Activated T-helper 1 cell treated with anti-CD3 and anti-CD28 coated beads, Interleukin-12 subunit alpha, Interleukin-12 subunit beta, Interleukin-2, Interleukin-4 antibody, amounts not matched to agents 30 ng/mL and 10 ng/mL and 1 ng/mL, durations not matched to agents 14 hours and 24 hours and 36 hours (primary cell): ENCODE measurements at places on chromosomes 1 and 21. TPM values are rescaled to one million over a fixed set of nuclear protein-coding genes. Genes with fewer than 3 reads are reported as not detected.

DNA sequence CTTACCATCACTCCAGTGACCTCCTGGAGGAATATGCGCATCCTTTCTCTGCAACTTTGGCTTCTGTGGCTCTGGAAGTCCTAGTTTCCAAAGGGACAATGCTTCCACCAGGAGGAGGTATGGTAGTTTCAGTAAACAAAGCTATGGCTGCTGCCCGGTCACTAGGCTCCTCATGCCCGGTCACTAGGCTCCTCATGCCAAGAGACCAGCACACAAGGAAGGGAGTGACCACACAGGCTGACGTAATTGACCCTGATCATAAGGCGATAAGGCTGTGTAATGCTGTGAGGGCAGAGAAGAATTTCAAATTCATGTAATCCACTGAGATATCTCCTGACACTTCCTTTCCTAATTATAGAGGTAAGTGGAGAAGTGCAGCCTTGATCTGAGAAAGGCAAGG, 102.9 kb downstream of the DTL start:
- no peaks in the 10 kb centered on the region for H3K4me1 ChIP-seq
- no peaks in the 10 kb centered on the region for H3K27me3 ChIP-seq
- DNase-seq, result no peak
- no peak overlapping the region for H3K4me3 ChIP-seq
- H3K27ac ChIP-seq, result no peak overlapping the region

DNA sequence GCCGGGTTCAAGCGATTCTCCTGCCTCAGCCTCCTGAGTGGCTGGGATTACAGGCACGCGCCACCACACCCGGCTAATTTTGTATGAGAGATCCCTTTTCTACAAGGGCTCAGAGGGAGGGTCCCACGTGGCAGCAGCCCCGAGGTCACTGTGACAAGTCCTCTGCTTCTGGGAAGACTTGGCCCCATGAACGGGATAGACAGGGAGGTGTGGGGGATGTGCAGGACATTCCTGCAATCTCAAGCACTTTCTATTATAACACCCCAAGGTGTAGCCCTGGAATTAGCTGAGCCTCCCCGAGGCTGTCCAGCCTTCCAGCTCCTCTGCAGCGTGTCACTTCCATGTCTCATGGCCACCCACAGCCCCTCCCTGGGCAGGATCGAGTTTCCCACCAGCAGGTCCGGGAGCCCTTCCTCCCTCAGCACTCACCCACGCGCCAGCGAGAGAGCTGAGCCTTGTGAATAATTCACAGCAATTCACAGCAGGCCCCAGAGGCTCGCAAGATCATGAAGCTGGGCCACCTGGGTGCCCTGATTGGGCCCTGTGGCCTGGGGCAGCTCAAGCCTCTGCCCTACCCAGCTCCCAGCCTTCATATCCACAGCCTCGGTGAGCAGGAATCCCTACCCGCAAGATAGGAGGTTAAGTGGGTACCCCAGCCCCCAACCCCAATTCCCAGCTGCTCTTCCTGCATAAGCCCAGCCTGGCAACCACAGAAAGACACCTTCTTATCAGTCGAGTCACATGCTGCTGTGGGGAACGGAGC, 22.8 kb upstream of the RNU1-4 start:
- H3K4me1 ChIP-seq, result no peaks in the 10 kb centered on the region
- H3K36me3 ChIP-seq, result no peaks in the 10 kb centered on the region
- H3K4me3 ChIP-seq, result no peak overlapping the region
- no peak for DNase-seq

- no peak for DNase-seq
- no peak overlapping the region for H3K27ac ChIP-seq
- no peaks in the 10 kb centered on the region for H3K4me1 ChIP-seq
These were observed 129.7 kb upstream of the ZBTB40 start for GRCh38 chr1:22321917-22322316.

GRCh38 chr1:207659545-207660153, 14.7 kb downstream of the CR1L start:
- no peak for DNase-seq
- no peaks in the 10 kb centered on the region for H3K4me1 ChIP-seq
- no peaks in the 10 kb centered on the region for H3K36me3 ChIP-seq

DNA sequence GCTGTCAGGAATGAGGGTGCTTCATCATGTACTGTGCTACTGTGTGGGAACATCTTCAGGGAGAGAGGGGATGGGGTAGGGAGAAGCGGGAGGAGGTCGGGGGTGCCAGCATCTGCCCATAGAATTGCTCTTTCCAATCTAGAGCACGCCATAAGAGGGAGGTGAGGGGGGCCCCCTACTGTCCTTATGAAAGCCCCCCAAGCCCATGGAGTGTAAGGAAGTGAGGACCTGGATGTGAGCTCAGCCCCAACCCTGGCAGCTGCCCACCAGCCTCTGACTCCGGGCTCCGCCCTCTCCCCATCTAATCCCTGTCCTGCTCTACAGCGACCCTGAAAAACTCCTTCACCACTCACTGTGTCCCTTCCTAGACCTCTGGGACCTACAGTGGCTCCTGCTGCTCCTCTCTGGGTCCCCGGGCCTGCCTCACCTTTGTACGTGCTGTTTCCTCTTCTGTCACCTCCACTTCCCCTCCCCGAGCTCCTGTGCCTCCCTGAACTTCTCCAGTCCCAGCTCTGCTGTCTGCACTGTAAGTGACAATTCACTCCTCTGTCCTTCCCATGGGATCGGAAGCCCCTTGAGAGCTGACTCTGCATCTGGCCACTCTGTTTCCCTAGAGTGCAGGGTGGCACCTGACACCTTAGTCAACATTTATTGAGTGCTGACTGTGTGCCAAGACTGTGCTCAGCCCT, 269.4 kb downstream of the PTPRU start:
- no peaks in the 10 kb centered on the region for H3K4me1 ChIP-seq
- DNase-seq, result no peak
- H3K4me3 ChIP-seq, result no peak overlapping the region
- H3K27me3 ChIP-seq, result peaks cover 13% of the 10 kb centered on the region
- no peaks in the 10 kb centered on the region for H3K36me3 ChIP-seq
- H3K27ac ChIP-seq, result no peak overlapping the region

DNA sequence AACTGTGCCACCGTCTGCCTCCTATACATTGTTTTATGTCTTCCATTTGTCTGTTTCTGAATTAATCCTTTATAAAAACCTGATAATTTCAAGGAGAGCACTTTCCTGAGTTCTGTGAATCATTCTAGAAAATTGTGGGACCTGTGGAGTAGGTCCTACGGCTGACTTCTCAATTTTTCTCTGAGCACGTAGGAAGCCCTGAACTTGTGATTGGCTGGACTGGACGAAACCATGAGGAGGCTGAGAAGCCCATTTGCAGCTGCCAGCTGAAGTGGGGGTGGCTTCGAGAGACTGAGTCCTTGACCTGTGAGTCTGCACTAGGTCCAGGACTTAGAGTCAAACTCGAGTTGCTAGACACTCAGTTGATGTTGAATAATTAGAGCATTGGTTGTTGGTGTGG, 277.1 kb upstream of the NCAM2 start:
- no peaks in the 10 kb centered on the region for H3K27me3 ChIP-seq
- no peak overlapping the region for H3K4me3 ChIP-seq

DNA sequence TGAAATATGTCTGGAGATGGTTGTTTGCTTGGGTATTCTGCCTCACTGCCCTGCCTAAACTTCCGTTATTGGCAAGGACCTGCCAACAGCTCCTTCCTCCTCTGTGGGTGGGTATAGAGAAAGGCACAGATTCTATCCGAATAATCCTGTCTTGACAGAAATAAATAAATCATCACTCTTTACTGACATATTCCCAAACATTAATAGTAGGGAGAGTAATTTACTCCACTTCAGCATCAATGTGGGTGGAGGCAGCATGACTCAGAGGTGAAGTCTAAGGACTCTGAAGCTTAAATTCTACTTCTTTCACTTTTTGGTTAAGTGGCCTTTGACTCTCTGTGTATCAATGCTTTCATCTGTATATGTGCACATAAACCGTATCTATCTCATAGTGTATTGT, 2.9 kb downstream of the CD84 start:
- H3K27ac ChIP-seq, result peak overlapping the region; percentile 84
- H3K27me3 ChIP-seq, result no peaks in the 10 kb centered on the region
- no peak for DNase-seq
- peaks cover 96% of the 10 kb centered on the region for H3K4me1 ChIP-seq
- H3K4me3 ChIP-seq, result peak overlapping the region; percentile 85

GRCh38 chr1:94105957-94106529, 14.9 kb downstream of the ABCA4 start:
- H3K36me3 ChIP-seq, result no peaks in the 10 kb centered on the region
- H3K4me3 ChIP-seq, result no peak overlapping the region
- H3K4me1 ChIP-seq, result no peaks in the 10 kb centered on the region
- DNase-seq, result no peak
- H3K27me3 ChIP-seq, result peaks cover 14% of the 10 kb centered on the region

GRCh38 chr1:182279724-182280503, 111.7 kb downstream of the GLUL start:
- peaks cover 5% of the 10 kb centered on the region for H3K27me3 ChIP-seq
- H3K36me3 ChIP-seq, result no peaks in the 10 kb centered on the region
- peaks cover 11% of the 10 kb centered on the region for H3K4me1 ChIP-seq
- DNase-seq, result no peak
- H3K27ac ChIP-seq, result no peak overlapping the region
- H3K4me3 ChIP-seq, result no peak overlapping the region

- no peaks in the 10 kb centered on the region for H3K36me3 ChIP-seq
- no peak for DNase-seq
- no peak overlapping the region for H3K27ac ChIP-seq
- H3K27me3 ChIP-seq, result no peaks in the 10 kb centered on the region
These were observed 34.0 kb downstream of the MEGF6 start for GRCh38 chr1:3577300-3577699.

GRCh38 chr1:29607236-29607635, 370.9 kb downstream of the PTPRU start:
- no peaks in the 10 kb centered on the region for H3K4me1 ChIP-seq
- no peak for DNase-seq
- peaks cover 10% of the 10 kb centered on the region for H3K27me3 ChIP-seq
- H3K27ac ChIP-seq, result no peak overlapping the region

DNA sequence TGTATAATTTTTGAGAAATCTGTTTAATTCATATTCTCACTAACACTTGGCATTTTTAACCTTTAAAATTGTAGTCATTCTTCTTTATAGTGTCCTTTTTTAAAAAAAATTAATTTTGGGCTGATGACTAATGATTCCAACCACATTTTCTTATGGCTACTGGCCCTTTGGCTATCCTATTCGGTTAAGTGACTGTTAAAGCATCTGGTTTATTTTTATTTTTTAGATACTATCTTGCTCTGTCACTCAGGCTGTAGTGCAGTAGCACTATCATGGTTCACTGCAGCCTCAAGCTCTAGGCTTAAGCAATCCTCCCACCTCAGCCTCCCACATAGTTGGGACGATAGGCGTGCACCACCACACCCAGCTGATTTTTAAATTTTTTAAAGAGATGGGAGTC, 723.2 kb upstream of the CXADR start:
- H3K4me1 ChIP-seq, result no peaks in the 10 kb centered on the region
- H3K27ac ChIP-seq, result no peak overlapping the region
- H3K27me3 ChIP-seq, result no peaks in the 10 kb centered on the region
- no peaks in the 10 kb centered on the region for H3K36me3 ChIP-seq
- H3K4me3 ChIP-seq, result no peak overlapping the region
- no peak for DNase-seq

GRCh38 chr1:24266998-24267397, 52.2 kb upstream of the GRHL3 start:
- no peak overlapping the region for H3K27ac ChIP-seq
- DNase-seq, result no peak
- H3K27me3 ChIP-seq, result peaks cover 14% of the 10 kb centered on the region
- no peaks in the 10 kb centered on the region for H3K36me3 ChIP-seq

DNA sequence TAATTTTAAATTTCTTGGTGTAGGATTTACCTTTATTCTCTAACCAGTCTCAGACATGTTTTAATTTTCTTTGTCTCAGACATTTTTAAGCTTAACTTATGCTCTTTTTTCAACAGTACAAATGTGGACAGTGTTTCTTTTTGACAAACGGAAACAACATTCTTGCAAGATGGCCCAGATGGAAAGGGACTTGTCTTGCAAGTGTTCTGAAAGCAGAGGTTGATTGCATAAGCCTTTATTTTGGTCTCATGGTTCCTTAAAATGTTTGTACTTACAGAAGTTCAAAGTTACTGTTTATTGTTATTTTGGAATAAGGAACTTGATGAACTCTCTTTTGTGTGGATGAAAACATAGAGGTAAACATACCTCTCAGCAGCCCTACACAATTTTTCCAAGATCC, 22.9 kb downstream of the SMAP2 start:
- H3K27ac ChIP-seq, result peak overlapping the region; percentile 78
- peaks cover 38% of the 10 kb centered on the region for H3K36me3 ChIP-seq
- peaks cover 94% of the 10 kb centered on the region for H3K4me1 ChIP-seq
- no peak overlapping the region for H3K4me3 ChIP-seq
- H3K27me3 ChIP-seq, result no peaks in the 10 kb centered on the region

- H3K4me1 ChIP-seq, result peaks cover 11% of the 10 kb centered on the region
- no peak for DNase-seq
- no peak overlapping the region for H3K4me3 ChIP-seq
- H3K36me3 ChIP-seq, result no peaks in the 10 kb centered on the region
These were observed 2.7 kb upstream of the NTNG1 start for GRCh38 chr1:107138166-107138565.

GRCh38 chr1:186878356-186878755, 49.6 kb downstream of the PLA2G4A start:
- H3K4me1 ChIP-seq, result no peaks in the 10 kb centered on the region
- H3K27ac ChIP-seq, result no peak overlapping the region
- no peak for DNase-seq
- no peak overlapping the region for H3K4me3 ChIP-seq
- no peaks in the 10 kb centered on the region for H3K36me3 ChIP-seq

GRCh38 chr21:32653326-32653901, 41.2 kb upstream of the CFAP298 start:
- peaks cover 21% of the 10 kb centered on the region for H3K36me3 ChIP-seq
- no peak for DNase-seq
- no peaks in the 10 kb centered on the region for H3K27me3 ChIP-seq
- peaks cover 9% of the 10 kb centered on the region for H3K4me1 ChIP-seq
- H3K27ac ChIP-seq, result peak overlapping the region; percentile 5

DNA sequence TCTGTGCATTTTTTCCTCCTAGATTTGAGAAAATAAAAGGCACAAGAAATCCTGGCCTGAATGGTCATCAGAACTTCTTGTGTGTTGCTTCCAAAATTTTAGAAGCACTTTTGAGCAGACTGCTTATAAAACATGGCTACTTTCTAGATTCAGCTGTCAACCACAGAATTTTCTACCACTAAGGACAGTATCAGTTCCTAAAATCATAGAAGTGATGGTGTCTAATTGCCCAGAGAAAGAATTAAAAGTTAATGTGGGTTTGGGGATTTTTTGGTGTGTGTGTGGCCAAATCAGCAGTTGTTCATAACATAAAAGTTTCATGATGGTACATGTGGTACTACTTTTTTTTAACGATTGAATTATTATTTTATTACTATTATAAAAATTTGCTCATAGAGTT, 171.4 kb upstream of the SNX7 start:
- no peaks in the 10 kb centered on the region for H3K27me3 ChIP-seq
- H3K36me3 ChIP-seq, result no peaks in the 10 kb centered on the region
- DNase-seq, result no peak
- no peak overlapping the region for H3K27ac ChIP-seq

The NBL1 gene
- total RNA-seq, result 53.0 and 55.5 TPM in 2 replicates

The VSIG8 gene
- total RNA-seq, result not detected in 2 replicates

The LRRC3 gene
- total RNA-seq, result 1.8 and 1.9 TPM in 2 replicates

The HMGCS2 gene
- not detected in 2 replicates for total RNA-seq

The HSD11B1 gene
- total RNA-seq, result 15.9 and 17.9 TPM in 2 replicates

The ZBTB8A gene
- 0.17 and 0.41 TPM in 2 replicates for total RNA-seq
